ENCODE measurements at places on chromosomes 12 and 14.

- DNase-seq = no peak
These were observed 69.1 kb downstream of the C14orf132 start for GRCh38 chr14:96108061-96108795.

DNA sequence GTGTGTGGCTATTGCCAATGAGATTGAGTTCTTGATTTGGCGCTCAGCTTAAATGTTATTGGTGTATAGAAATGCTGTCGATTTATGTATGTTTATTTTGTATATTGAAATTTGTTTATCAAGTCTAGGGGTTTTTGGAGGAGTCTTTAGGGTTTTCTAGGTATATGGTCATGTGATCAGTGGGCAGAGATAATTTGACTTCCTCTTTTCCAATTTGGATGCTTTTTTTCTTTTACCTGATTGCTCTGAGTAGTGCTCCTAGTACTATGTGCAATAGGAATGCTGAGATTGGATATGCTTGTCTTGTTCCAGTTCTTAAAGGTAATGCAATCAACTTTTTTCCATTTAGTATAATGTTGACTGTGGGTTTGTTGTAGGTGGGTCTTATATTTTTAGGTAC, 99.8 kb upstream of the PMCH start:
- no peak for DNase-seq

DNA sequence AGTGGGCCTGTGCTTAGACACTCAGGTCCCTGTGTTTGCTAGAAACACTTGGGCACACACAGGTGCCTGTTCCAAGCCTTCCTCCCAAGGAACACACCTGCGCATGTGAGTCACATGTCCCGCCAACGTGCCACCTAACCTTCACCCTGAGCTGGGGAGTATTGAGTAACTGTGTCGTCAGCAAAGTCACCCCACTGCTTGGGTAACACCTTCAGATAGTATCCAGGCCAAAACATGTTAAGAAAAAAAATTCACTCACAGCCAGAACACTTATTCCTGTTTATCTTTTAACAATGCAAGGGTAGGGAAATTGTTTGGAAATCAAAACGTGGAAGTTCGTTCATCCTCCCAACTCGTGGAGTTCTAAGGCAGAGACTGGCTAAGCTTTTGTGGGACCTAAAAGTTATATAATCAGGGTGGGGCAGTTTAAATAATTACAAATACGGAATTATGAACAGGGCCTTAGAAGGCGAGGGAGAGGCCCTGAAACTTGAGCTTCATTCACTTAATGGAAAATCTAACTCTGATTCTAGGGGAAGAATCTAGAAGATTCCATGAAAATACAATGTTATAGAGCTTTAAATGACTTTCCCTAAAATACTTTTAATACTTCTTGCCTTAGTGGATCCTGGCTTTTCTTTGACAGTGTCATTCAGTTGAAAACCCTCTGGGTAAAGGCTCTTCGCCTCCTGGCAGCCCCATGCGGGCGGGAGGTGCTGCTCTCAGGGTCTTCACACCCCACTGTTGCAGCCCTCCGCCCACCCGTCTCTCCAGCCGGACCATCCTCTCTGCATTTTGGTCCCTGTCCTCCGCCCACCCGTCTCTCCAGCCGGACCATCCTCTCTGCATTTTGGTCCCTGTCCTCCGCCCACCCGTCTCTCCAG, 30.3 kb upstream of the ADIPOR2 start:
- DNase-seq = no peak

GRCh38 chr14:68718023-68718990, 74.6 kb downstream of the ZFP36L1 start:
- DNase-seq = no peak

DNA sequence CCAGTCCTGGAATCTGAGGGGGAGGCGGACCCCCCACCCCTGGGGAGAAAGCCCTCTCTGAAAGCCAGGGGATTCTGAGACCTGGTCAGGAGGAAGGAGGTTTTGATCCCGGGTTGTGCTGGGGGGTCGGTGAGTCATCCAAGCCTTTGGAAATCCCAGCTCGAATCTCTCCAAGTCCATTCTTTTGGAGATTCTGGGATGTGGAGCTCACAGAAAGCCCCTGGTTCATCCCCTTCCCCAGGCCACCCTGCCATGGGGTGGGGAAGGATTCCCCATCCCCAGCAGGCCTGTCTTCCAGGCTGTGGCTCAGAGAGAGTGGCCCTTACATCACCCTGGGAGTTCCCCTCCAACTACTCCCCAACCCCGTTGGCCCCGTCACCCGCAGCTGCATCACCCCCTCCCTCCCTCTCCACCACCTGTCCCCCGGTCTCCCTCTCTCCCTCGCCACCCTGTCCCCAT, 14.3 kb downstream of the EXOC3L4 start:
- peak; percentile 71 for DNase-seq

DNA sequence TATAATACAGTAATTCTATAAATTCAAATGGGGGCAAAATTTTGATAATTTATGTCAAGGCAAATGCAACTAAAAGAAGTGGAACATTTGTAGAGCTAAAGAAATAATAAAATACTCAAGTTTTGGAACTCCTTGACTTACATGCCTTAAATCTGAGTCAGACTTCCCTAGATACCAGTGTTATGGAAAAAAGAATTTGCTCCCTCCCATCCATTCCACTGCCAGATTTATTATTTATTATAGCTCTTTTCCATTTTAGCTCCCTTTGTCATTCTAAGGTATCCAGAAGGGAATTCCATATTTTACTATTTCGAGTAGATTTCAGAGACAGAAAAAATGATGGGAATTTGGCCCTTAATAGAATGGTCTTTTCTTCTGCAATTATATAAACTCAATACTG, 44.0 kb downstream of the RHOJ start:
- DNase-seq = no peak

DNA sequence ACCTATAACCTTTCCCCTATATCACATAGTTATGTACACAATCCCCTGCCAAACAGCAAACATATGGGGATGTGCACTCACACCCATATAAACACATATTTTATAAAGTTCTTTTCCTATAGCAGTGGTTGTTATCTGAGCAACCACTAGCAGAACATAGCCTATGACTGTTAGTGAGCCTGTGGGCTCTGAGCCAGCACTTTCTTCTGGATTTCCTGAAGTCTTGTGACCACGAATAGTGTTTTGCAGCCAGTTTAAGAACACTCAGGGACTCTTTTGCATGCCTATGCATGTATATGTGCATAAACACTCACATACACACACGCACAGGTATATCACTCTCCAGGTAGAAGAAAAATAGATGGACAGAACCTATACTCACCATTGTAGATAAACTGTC, 17.1 kb downstream of the TESPA1 start:
- no peak for DNase-seq

- no peak for DNase-seq
These were observed 16.7 kb downstream of the NT5DC3 start for GRCh38 chr12:103824290-103824689.

- no peak for DNase-seq
These were observed 69.2 kb upstream of the MED13L start for GRCh38 chr12:116346741-116347140.

GRCh38 chr12:24460099-24460498, 488.8 kb downstream of the BCAT1 start:
- no peak for DNase-seq

- DNase-seq = no peak
These were observed 48.5 kb downstream of the FAM222A start for GRCh38 chr12:109762071-109762672.

GRCh38 chr14:34450542-34450915, 11.5 kb downstream of the SPTSSA start:
- DNase-seq = no peak

DNA sequence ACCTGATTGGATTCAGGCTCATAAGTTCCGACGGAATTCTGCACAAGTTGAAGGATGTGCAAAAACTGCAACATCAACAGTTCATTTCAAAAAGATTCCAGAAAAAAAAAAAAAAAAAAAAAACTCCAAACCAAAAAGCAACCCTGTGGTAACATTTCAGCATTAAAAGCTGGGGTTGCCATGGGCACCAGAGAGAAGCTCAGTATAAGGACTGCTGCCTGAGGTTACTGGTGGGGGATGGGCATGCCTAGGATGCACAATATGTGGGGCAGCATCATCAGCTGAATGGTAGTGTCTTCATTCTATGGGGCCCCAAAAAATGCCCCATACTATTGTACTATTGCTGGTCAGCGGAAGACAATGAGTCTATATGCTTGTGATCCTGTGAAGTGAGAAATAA, 44.7 kb downstream of the MBIP start:
- no peak for DNase-seq

DNA sequence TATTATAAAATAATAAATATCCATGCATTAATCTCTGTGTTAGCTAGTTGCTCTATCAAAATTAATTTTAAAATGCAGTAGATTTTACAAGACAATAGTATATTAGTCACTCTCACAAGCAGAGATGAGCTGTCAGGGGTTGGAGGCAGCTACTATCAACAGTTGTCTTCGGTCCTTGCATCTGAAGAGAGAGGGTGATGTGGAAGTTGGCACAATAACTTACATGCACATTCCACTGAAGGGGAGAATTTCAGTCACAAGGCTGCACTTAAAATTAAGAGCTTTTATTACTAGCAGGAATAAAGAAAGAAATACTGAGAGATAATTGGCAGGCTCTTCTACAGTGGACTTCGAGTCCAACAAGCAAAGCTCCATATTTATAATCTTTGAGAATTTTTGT, 166.9 kb upstream of the DCN start:
- no peak for DNase-seq

DNA sequence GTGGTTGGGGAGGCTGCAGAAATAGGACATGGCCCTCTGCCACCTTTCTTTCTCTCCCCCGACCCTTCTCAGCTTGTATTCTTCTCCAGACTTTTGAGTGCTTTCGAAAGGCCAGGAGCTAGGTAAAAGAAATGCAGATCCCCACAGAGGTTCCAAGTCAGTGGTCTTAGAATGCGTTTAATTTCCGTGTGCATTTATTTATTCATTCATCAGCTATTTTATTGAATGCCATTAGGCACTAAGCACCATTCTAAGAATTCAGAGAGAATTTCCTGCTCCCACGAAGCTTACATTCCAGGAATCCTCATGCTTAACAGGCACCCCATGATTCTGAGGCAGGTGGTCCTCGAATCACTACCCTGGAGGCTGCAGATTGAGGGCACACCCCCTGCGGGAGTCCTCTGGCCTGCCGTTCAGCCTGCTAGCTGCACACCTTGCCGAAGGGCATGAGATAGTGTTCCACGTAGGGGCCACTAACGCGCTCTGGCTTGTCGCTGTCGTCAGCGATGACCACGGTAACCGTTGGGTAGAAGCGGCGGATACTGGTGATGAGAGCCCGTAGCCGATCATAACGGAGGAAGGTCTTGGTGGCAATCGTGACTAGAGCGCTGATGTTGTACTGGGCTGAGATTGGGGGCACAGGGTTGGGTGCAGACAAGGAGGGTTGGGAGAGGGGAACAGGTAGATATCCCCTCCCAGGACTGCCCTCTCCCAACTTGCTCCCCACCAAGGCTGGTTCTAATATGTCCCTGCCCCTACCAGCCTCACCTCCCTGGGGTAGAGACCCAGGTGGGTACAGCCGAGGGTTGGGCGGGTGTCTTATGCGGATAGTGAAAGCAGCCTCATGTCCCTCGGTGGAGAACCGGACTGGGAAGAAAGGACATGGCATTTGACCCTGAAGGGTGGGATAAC, 4.5 kb downstream of the B4GALNT1 start:
- no peak for DNase-seq

- DNase-seq = no peak
These were observed 225.4 kb downstream of the APAF1 start for GRCh38 chr12:98870504-98870903.

DNA sequence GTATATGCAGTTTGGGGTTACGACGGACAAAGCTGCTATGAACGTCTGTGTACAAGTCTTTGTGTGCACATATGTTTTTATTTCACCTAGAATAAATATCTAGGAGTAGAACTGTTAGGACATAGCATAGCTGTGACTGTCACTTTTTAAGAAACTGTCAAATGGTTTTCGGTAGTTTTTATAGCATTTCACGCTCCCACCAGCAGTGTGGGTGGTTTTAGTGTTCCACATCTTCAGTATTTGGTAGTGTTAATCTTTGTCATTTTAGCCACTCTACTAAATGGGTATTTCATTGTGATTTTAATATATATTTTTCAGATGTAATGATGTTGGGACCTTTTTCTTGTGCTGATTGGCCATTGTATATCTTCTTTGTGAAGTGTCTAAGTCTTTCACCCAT, 109.1 kb upstream of the BCAT1 start:
- DNase-seq = no peak

- DNase-seq = no peak
These were observed 4.5 kb downstream of the ORAI1 start for GRCh38 chr12:121630791-121631355.

GRCh38 chr12:79482323-79482722, 208.4 kb downstream of the PAWR start:
- DNase-seq = no peak

DNA sequence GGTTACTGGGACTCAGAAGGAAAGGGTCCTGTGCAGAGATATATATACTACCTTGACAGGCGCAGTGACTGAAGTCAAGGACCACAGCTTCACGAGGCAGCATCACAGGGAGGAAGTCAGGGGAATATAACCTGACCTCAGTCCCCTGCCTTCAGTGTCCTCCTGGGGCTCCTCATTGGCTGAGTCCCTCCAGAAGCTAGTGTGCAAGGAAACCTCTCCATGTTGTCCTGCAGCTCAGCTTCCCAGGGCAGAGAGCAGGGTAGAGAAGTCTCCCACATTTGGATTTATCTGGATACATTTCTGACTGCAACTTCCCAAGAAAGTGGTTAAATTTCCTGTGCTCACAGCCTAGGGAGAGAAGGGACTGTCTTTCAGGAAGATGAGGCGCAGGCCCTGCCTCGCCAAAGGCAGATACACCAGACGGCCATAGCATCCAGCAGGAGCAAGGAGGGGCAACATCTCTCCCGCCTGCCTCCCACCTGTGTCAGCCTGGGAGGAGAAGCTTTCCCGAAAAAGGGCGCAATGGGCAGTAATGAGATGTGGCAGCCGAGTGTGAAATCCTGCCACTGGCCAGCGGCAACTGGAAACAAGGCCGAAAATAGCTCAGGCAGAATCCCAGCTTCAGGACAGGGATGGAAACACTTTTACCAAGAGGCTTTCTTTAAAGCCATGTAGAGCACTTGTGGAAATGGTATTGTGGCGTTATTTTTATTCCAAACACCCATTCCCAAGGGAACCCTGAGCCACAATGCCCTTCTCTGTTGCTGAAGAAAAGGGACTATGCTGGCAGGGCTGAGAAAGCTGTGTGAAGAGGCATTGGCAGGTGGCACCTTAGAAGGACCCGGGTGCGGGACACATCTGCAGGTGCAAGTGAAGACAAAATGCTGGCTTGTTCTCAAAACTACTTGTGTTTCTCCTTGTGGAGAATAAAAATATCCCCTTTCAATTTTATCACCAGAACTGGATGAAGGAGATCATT, 54.9 kb upstream of the HIF1A start:
- DNase-seq = no peak

DNA sequence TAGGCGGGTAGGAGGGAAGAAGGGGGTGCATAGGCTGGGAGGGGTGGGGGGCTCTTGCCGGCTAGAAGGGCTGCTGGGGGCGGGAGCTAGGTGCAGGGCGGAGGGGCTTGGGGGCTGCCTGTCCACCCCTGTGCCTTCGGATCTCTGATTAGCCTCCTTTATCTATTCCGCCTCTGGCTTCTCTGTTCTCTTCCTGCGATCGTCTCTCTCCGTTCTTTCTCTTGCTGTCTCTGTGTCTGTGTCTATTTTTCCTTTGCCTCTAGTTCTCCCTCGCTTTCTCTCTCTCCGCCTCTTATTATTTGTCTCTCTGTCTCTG, 166.7 kb upstream of the LHX5 start:
- no peak for DNase-seq

- DNase-seq = no peak
These were observed 13.8 kb downstream of the TMED10 start for GRCh38 chr14:75162631-75163030.

- DNase-seq = no peak
These were observed 69.1 kb upstream of the NAP1L1 start for GRCh38 chr12:76153616-76154015.

Data from GM12891 (cell line).